ENCODE measurements at places on chromosomes 5 and 9.

- DNase-seq, result no peak
These were observed 113.9 kb downstream of the WNK2 start for GRCh38 chr9:93297659-93298497.

DNA sequence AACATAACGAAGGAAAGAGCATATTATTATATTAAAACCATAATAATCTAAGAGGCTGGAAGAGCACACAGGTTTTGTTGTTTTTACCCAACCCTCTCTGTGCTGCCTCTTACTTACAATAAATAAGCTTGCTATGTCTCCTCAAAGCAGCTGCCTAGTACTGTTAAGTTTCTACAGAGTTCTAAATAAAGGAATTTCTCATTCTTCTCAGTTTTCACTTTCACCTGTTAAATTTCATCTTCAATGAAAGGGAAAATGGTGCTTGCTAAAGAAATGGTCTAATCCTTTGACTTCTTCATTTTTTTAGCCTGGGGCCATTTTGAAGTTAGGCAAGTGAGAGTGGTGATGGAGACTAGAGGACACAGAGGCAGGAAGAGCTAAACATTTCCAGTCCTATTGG, 396.1 kb downstream of the MAN2A1 start:
- DNase-seq, result no peak

DNA sequence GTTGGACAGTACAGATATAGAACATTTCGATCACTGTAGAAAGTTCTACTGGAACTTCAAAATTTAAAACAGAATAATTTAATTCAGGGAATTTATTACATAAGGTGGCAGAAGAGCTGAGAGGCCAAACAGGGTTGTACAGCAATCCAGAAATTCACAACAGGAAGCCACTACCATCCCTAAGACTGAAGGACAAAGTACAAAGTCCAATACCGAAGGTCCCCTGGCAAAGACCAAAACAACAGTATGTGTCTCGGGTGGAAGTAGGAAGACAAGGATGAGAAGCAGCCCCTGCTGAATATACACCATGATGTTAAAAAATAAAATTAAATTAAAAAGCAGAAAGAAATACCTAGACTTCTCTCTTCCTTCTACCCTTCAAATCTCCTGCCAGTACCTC, 19.9 kb downstream of the SGTB start:
- no peak for DNase-seq

- no peak for DNase-seq
These were observed 202.7 kb downstream of the SEMA6A start for GRCh38 chr5:116371935-116372334.

GRCh38 chr9:115213818-115214334, 95.9 kb upstream of the TNC start:
- no peak for DNase-seq

DNA sequence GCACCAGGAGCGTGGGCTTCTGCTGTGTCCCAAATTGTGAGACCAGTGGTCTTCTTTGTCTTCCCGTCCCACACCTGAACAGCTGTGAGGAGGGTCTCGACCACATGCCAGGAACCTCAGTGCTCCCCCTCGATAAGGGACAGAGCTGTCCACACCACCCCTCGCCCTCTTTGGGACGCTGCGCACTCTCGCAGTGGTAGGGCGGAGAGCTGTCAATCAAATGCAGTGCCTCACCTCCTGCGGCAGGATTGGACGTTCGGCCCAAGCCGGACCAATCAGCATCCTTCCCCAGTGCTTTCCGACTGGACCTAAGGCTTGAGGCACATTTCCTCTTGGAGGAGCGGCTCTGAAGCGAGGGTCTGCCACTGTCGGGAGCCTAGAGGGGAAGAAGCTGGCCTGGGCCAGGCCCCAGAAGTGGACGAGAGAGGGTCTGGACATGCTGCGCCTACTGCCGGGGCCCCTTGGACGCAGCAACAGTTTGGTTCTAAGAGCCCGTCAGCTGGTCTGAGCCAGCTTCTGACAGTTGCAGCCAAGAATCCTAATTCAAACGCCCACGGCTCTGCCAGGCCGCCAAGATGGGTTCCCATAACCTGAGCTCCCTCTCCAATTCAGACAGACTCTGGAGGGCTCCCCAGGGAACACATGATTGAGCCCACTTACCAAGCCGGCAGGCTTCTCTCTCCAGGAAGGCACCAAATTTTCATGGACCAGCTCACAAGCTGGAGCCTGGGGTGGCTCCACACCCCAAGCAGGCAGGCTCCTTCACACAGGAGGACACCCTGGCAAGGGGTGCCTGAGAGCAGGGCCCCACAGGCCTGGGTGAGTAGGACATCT, 28.1 kb upstream of the ADAMTS2 start:
- DNase-seq, result no peak

DNA sequence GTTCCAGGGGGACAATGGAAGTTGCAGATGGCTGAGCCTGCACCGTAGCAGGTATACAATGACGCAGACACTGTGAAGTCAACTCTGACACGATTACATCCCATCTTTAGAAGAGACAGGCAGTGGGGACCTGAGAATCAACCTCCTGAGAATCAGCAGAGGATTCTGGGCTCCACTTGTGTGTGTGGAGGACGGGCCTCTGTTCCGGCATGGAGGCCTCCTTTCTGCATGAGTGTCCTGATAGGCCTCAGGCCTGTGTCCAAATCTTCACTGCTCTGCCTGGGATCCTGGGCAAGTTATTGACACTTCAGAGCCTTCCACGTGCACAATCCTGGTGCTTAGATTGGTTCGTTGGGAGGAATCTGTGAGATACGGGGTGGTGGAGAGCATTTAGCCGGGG, 151.2 kb upstream of the COL5A1 start:
- DNase-seq, result no peak

- no peak for DNase-seq
These were observed 686.5 kb upstream of the ACO1 start for GRCh38 chr9:31697956-31698355.

DNA sequence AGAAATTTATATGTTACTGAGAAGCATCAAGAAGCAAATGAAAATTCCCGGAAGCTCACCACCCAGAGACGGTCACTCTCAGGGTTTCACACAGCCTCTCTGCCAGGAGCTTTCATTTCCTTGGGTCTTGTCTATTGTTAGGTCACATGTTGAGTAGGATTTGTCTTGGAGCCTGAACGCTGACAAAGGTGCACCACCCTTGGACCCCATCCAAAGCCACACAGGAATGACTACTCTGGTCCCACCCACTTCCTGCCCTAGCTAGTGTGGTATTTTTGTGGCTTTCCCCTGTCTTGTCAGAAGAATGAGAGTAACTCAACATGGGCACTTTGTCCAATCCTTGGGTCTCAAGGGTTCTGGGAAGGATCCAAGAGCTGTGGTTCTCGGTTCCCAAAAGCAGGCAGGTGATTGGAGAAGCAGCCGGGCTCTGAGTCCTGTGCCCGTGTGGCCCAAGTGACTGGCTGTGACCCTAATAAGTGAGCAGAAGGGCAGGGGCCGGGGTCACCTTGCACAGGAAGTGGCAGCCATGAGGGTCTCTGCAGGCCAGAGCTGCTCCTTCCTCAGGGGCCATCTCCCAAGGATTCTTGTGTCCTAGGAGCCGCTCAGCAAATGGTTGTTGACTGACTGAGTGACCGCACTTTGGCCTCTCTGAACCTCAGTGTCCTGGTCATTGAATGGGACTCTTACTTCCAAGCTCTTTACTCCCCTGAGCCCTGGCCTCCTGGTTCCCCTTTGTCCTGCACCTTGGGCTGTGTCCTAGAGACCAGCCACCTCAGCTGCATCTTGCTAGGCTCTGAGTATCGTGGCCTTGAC, 6.9 kb downstream of the FGD3 start:
- peak; percentile 60 for DNase-seq

DNA sequence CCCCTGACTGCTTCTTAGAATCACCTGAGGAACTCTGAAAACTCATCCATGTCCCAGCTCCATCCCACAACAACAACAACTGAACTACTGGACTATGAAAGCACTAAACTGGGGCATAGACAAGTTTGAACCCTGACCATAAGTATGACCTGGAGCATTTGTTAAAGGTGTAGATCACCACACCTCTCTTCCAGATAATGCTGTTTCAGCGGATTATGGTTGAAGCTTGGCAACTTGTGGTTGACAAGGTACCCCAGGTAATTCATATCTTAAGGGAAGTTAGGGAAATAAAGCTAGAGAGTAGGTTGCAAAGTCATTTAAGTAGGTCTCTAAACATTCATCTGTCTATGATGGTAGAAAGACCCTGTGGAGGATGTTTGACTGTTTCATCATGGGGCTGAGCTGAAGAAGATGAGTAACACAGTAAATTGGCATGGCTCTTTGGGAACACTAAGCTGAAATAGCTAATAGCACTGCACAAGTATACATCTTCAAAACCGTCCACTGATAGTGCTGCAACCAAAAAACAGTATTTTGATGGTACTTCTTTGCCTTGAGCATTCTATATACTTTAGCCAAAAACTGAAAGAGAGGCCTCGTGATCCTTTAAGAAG, 80.2 kb downstream of the TMEM174 start:
- DNase-seq, result no peak

DNA sequence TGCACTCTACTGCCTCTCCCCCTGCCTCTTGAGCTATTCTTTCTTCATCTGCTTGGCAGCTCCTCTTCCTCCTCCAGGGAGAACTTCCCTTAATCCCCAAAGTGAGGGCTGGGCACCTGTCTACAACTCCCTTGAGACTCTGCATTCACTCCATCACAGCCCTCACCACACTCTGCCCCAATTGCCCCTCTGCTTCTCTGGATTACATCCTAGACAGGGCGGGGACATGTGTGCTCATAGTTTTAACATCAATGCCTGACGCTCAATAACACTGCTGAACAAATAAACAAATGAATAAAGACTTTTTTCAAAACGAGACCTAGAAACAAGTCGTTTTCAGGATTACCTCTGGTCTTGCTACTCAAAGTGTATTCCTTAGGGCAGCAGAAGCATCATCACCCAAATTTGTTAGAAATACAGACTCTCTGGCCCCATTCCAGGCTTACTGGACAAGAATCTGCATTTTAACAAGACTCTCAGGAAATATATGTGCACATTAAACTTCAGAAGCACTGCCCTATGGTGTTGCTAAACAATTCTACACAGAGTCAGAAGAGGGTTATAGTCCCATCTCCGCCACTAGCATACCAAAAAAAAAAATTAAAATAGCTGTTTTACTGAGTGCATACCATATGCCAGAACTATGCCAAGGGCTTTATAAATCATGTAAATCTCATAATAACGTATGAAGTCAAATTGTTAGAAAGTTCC, 115.6 kb downstream of the CDK5RAP2 start:
- no peak for DNase-seq

DNA sequence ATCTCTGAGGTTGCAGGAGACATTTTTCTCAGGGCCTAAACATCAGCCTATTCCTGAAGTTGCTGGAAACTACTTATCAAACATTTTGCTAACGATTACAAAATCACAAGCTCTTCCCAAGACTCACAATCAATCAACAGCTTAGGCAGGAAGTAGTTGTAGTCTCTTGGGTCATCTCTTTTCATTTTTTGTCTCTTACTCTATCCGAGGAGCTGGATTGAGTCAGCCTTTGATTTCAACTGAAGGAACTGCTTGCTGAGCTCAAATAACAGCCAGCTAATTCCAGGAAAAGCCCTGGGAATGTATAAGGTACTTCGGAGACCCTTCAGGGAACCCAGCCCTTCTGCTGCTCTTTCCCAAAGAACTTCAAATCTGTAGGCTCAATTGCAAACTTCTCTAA, 398.9 kb downstream of the PLK2 start:
- no peak for DNase-seq

DNA sequence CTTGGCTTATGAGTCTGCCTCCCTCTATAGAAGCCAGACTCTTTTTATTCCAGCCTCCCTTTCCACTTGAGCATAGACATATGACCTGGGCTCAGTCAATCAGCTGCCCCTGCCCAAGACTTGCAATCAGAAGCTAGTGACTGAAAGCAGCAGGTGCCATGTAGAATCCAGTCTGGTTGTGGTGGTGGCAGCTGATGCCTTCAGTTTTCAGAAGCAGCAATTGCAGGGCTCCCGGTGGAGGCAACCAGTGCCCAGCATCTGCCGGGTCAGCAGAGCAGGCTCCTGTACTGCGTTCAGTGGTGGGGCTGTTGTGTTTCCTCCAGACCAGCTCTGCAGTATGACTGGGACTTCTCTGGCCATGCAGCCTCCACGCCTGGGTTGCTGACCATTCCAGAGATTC, 53.9 kb upstream of the PALM2AKAP2 start:
- DNase-seq, result no peak

GRCh38 chr9:76107482-76107881, 217.0 kb downstream of the PCSK5 start:
- no peak for DNase-seq

DNA sequence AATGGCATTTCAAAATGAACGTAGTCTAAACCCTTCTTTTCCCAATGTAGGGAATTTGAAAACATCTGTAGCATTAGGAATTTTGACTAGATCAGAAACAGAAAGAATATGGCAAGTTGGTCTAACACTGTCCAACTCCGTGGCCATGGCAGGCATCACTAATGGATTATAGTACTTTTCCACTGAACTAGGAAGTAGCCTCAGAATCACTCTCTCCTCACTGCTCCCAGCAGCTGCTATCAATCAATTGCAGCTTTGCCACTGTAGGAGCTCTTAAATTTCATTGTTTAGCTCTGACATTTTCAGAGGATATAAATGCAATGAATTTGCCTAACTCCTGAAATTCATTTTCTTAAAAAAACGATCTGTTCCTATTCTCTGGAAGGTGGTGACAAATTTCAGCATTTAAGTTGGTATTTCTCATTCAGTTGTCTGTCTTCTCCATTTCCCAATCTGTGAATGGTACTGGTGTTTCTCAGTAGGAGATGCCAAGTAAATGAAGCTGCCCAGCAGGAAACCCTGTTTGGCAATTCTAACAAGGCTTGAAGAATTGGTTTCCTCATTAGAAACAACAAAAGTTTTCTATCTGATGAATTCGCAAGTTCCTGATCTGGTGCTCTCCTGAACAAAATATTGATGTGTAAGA, 64.7 kb downstream of the TLR4 start:
- DNase-seq, result no peak

DNA sequence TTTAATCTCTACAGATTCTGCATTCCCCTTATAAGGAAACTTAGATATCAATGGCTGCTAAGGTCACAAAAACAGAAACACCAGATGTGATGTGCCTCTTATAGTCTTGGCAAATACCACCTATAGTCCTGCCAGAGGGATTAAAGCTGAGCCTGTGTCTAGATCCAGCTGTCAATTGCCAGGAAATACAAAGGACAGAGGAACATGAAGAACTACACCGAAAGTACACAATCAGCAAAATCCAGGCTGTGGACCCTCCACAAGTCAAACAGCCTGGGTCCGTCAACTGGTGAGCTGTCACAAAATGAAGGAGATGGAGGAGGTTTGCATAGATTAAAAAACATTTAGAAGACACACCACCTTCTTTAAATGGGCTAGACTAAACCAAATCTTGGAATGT, 85.4 kb downstream of the KLF4 start:
- DNase-seq, result no peak
